NCI-H2171 (cell line): ENCODE measurements at places on chromosomes 5 and 9.

DNA sequence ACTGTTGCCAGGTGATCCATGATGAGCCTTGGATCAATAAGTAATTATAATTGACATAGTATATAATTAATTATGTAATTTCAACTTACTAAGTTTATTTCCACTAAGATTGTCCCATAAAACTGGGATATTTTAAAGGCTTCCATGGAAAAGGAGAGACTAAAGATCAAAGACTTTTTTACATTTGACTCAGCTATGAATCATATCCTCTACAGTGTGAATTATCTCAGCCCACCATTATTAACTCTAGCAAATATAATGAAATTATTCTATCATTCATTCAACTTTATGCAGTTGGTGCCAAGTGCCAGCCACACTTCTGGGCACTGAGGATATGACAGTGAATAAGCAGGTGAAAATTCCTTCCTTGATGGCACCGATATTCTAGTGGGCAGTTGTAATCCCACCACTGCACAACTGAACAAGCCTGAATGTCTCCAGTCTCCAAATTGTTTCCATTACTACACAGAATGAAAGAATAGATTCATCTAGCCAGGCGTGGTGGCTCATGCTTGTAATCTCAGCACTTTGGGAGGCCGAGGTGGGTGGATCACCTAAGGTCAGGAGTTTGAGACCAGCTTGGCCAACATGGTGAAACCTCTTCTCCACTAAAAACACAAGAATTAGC lies 21.9 kb upstream of the TXN start:
- no peak for DNase-seq

- DNase-seq: no peak
Observed at GRCh38 chr5:96285823-96286222, 147.2 kb downstream of the PCSK1 start.

- DNase-seq: no peak
Observed at GRCh38 chr5:50853151-50853550, 186.7 kb downstream of the PARP8 start.

DNA sequence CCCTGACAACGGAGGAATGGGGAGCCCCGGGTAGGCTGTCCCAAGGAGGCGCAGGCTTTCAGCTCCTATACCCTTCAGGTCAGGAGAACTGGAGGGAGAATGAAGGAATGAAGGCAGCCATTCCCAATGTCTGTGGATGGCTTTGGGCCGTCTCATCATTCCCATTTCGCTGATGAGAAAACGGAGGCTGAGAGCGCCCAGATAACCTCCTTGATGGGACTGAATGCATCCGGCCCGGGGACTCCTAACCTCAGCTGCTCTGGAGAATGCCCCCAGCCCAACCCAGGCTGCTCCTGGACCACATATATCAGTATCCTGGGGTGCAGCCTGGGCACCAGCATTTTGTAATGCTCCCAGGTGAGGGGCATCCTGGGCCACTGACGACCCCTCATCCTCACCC lies 52.6 kb upstream of the RNU6ATAC start:
- no peak for DNase-seq

- DNase-seq: no peak
Observed at GRCh38 chr9:98590101-98590500, 118.6 kb downstream of the GABBR2 start.

DNA sequence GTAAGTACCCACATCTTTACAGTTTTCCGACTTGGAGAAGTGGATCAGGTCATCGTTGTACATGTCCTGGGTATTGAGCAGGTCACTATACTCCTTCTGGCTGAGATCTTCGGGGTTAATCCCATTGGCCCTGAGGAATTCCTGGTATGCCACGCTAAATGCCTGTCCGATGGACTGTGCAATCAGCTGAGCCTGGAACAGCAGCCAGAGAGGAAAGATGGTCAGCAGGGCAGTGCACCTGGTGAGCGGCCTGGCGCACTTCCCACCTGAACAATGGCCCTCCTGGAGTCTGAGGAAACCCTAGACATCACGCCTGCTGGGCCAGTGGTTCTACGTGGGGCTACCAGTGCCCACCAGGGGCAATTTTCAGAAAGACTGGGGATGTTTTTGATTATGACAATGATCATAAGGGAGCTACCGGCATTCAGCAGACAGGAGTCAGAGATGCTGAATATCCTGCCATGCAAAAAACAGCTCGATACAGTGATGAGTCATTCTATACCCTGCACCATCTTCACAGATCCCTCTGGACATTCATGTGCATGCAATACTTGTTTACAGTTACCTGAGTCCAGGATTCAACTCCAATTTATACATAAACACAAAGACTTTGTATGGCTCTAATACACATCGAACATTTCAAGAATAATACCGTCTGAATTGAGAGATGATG lies 127.2 kb downstream of the ENTREP1 start:
- no peak for DNase-seq

DNA sequence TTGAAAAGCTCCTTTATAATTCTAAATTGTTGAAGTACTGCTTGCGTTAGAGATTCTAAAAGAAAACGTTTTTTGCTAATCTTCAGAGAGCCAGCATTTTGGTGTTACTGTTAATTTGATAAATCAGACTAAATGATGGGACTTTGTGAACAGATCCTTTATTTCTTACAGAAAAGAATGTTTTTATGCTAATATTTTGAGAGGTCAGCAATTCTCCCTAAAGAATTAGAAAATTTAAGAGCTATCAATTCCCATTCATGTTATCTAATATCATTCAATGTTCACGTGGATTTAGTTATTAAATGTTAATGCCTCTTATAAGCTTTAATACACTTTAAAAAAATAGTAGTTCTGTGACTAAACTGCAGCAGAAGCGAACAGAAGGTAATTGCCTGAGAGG lies 2.4 kb downstream of the AGGF1 start:
- no peak for DNase-seq

- DNase-seq: no peak
Observed at GRCh38 chr9:127538849-127539258, 73.2 kb upstream of the STXBP1 start.

GRCh38 chr9:20044686-20045085 lies 255.8 kb upstream of the SLC24A2 start:
- no peak for DNase-seq

DNA sequence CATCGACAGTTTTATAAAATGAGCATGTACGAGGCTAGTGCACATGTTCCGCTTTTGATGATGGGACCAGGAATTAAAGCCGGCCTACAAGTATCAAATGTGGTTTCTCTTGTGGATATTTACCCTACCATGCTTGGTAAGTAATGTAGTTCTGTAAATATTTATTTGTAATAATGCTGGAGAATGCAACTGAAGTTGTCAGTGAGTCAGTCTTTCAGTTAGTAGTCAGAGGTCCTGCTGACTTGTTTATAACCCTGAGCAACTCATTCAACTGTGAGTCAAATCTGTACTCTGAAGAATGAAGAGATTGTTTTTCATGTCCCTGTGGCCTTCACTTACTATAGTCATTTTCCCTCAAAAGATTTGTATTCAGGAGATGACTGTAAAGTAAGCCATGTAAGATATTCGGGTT lies 28.4 kb upstream of the GPR150 start:
- DNase-seq: no peak

GRCh38 chr5:125409234-125409860 lies 662.9 kb upstream of the ZNF608 start:
- DNase-seq: no peak

- no peak for DNase-seq
Observed at GRCh38 chr9:136940526-136941230, 3.9 kb downstream of the FBXW5 start.

DNA sequence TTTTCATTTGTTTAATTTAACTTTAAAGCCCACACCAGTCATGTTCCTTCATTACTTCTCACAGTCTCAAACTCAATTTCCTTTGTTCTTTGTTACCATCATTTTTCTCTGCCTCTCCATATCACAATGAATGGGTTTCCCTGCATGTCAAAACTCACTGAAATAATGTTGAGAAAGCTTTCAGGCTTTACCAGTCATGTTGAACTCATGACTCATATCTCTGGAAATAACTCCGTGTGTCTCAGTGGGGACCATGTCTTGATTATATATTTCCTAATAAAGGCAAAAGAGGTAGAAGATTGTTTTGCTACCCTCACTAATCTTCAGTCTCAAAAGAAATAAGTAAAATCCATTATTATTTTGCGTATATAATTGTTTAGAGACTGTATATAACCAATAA lies 231.2 kb downstream of the CHSY3 start:
- no peak for DNase-seq

- DNase-seq: peak; percentile 93
Observed at GRCh38 chr5:55232985-55233928, at the start of gene CCNO. CCNO (minus strand) TSS chr5:55233608; CDS start chr5:55233523, 85 bp downstream.

GRCh38 chr5:156394642-156395305 lies 67.8 kb downstream of the SGCD start:
- DNase-seq: no peak

- DNase-seq: no peak
Observed at GRCh38 chr9:135565636-135566035, 4.1 kb downstream of the PAEP start.

DNA sequence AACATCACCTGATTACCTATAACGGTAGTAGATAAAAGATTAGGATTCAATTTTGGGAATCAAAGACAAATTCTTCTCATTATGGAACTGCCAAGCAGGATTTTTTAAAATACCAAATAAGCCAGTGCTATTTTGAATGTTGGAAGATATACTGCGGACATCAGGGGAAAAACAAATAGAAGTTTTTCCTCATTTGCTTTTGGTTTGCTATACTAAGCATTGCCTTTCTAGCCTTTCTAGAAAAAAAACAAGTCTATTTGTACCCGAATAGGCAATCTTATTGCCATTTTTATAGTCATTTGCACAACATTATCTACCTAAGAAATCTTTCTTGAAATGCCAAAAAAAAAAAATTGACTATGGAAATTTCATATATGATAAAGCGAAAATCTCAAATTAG lies 379.5 kb downstream of the CDH10 start:
- no peak for DNase-seq

GRCh38 chr9:114319147-114319546 lies 3.8 kb upstream of the ORM1 start:
- peak; percentile 3 for DNase-seq

DNA sequence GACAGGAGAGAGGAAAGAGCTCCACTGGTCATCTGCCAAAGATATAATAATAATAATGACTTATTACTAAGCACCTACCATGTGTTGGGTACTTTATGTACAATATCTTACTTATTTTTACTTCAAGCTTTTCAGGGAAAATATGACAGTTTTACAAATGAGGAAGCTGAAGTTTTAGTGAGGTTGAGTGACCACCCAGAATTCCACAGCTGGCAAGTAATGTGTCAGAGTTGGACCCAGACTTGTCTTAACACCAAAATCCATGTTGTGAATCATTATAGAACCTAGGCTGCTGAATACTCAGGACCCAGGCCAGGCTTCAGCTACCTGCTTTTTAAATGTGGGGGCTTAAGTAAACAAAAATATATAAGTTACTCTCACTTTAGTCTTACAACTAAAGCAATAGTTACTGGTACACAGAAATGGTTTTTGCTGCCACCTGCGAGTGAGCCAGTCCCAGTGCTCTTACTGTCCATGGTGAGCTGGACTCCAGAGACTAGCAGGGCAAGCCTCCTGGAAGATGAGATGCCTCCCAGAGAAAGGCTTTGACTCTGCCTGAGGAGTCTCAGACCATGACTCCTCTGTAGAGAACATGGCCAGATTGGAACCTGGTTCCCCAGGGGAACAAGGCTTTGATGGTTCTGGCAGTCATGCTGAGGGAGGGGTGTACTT lies 29.9 kb downstream of the RUSC2 start:
- DNase-seq: no peak

GRCh38 chr5:61991866-61992265 lies 314.1 kb upstream of the KIF2A start:
- DNase-seq: no peak

DNA sequence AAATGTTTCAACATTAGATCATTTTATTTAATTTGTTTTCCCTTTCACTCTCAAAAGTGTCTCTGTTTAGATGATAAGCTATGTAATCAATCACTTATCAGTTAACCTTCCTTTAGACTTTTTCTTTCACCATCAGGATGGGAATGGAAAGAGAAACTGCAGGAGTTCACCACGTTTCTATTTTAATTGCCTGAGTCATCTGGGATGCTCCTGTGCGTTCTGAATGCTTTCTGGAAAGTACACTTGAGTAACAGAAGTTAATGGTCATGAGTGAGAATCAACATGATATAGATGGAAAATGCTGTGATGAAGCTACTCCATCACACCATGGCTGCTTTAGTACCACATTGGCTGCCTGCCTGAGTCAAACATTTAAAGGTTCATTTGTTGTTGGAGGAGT lies 783.3 kb upstream of the CDH9 start:
- no peak for DNase-seq

DNA sequence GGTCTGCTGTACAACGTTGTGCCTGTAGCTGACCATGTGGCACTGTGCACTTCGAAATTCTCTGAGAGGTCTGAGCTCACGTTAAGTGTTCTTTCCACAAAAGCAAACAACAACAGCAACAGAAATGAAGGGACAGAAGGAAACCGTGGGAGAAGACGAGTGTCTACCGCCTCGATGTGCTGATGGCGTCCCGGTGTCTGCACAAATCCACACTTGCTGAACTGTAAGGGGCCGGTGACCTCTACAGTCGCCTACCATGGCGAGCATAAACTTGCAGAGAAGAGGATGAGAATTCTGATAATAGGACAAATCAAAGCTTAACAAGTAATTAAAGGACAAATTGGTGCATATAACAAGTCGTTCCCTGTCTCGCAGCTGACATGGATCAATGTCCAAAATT lies 114.0 kb downstream of the ADAMTS2 start:
- DNase-seq: no peak

DNA sequence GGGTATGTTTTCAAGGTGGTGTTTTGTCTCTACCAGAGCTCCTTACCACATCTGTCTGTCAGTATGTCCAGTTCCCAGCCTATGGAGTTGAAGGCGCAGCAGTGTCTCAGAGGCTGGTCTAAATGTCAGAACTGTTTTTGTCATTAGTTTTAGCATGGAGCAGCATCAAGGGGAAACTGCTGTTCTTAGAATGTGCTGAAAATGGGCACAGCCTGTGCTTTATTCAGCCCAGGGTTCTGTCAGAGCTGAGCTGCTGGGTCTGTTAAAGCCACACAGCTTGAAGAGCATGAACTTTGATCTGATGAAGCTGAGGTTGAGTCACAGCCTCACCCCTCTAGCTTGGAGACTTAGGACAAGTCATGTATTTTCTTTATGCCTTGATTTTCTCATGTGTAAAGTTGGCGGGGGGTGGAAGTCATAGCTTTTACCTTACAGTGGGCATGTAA lies 71.9 kb downstream of the RALGPS1 start:
- no peak for DNase-seq

DNA sequence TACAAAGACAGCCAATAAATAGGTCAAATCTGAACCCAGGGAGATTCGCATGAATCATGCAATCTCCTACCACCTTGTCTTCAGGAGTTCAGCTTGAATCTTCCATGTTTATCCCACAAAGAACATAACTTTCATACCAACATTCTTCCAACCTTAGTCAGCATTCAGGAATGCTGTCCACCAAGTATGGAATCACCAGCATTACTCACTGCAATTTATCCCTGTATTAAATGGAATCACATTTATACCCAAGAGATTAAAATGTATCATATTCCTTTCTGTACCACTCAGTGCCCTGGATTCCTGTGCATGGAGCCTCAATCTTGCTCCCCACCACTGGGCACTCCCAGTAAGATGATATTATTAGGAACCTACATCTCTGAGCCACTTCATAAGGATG lies 162.6 kb downstream of the GLIS3 start:
- no peak for DNase-seq
